ENCODE measurements at places on chromosomes 4 and X. TPM values are rescaled to one million over a fixed set of nuclear protein-coding genes. Genes with fewer than 3 reads are reported as not detected.

The CENPVL2 gene
- not detected for total RNA-seq

The ENPP6 gene
- total RNA-seq: not detected

The BRCC3 gene
- total RNA-seq: 14.3 TPM

The FOXP3 gene
- total RNA-seq: 0.07 TPM

The TGIF2LX gene
- not detected for total RNA-seq

The FRMD7 gene
- total RNA-seq: 0.03 TPM

The CPLX1 gene
- not detected for total RNA-seq

The SOX3 gene
- not detected for total RNA-seq

The SMIM31 gene
- total RNA-seq: not detected

The TXK gene
- total RNA-seq: 0.26 TPM

The FBXW7 gene
- 45.1 TPM for total RNA-seq

The PRDM8 gene
- 4.9 TPM for total RNA-seq

The MAGEB17 gene
- total RNA-seq: not detected

The CXCL5 gene
- total RNA-seq: 1.7 TPM

The F9 gene
- total RNA-seq: not detected

The FHDC1 gene
- total RNA-seq: 0.20 TPM

The THAP9 gene
- total RNA-seq: 4.2 TPM

The DCHS2 gene
- not detected for total RNA-seq

The NPY2R gene
- 27.4 TPM for total RNA-seq

The DKK2 gene
- not detected for total RNA-seq

The IL1RAPL1 gene
- 0.78 TPM for total RNA-seq

The MAGEA10 gene
- not detected for total RNA-seq

The SYP gene
- 0.59 TPM for total RNA-seq

The SSX1 gene
- not detected for total RNA-seq

The TREX2 gene
- total RNA-seq: 1.7 TPM

The CHRDL1 gene
- 0.03 TPM for total RNA-seq

The MFAP3L gene
- total RNA-seq: 7.2 TPM

The NUP62CL gene
- total RNA-seq: not detected

All from smooth muscle cell of the pulmonary artery (primary cell).